CD4-positive, alpha-beta T cell treated with Interleukin-17A for 1 hour (primary cell): ENCODE measurements at places on chromosomes 3 and 15.

DNA sequence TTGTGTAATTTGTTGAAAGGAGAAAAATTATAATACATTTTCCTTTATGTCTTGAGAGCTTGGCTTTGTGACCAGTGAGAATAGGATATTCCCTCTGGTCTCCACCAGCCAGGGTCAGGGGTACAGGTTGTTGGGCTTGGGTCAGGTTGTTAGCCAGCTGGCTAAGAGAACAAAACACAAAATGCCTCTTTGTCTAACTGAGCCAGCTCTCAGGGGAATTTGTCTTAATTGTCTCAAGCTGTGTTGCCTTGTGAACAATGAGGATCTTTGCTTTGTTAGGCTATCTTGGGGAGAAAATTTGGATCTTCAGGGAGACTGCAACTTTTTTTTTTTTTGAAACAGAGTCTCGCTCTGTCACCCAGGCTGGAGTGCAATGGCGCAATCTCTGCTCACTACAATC, 17.7 kb upstream of the GK5 start:
- no peak for DNase-seq

- no peak for DNase-seq
These were observed 14.0 kb downstream of the ETV5 start for GRCh38 chr3:186094696-186095425.

GRCh38 chr15:81942157-81942556, 103.7 kb downstream of the MEX3B start:
- DNase-seq: no peak

DNA sequence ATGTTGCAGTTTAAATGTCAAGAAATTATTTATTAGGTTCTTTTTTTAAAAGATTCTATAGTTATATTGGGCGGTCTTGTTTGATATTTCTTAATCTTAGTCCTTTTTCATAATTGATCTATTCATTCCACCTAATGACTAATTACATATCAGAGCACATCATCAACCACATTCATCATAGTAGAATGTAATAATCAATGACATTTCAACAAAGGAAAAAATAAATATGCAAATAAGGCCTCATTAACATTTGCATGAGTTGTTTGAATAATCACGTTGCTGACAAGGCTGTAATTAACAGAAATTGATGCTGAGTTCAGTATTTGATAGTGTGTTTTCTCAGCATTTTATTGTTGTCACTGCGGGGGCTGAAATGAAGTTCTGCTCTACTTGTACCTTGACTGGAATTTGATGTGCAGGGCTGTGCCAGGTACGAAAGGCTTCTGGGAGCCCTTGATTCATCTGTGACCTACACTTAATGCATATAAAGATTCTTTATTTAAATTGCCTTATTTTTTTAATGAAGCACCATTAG, 215.7 kb downstream of the TCF12 start:
- no peak for DNase-seq

DNA sequence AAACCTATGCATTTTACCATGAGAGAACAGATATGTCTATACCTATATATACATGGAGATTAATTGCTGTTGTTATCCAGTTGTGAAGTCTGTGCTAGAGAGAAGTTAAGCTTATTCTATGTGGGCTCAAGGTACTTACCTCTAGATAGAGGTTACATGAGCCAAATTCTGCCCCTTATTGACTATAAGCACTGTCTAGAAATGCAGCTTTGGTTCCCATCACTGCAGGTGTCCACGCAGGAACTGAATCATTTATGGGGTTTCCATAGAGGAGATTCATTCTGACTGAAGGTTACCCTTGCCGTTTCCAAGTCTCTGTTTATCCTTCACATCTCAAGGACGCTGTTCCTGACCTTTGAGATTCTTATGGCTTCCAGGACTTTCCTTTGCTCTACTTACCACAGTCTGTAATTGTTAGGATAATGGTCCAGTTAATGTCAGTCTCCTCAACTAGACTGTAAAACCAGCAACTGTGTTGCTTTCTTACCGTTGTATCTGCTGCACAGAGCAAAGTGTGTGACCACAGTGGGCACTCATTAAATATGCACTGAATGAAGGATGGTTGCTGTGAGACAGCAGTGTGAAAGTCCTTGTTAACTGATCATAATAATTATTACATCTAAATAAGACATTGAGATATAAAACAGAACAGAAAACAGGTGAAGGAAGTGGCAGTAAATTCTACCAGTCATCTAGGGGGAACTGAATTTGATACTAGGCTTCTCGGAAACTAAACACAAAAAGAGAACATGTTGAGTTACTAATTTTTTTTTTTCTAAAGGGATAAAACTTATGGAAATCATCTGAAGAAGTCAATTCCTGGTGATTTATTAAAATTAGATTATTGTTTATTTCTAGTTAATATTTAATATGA, 44.0 kb upstream of the BCL6 start:
- DNase-seq: no peak

DNA sequence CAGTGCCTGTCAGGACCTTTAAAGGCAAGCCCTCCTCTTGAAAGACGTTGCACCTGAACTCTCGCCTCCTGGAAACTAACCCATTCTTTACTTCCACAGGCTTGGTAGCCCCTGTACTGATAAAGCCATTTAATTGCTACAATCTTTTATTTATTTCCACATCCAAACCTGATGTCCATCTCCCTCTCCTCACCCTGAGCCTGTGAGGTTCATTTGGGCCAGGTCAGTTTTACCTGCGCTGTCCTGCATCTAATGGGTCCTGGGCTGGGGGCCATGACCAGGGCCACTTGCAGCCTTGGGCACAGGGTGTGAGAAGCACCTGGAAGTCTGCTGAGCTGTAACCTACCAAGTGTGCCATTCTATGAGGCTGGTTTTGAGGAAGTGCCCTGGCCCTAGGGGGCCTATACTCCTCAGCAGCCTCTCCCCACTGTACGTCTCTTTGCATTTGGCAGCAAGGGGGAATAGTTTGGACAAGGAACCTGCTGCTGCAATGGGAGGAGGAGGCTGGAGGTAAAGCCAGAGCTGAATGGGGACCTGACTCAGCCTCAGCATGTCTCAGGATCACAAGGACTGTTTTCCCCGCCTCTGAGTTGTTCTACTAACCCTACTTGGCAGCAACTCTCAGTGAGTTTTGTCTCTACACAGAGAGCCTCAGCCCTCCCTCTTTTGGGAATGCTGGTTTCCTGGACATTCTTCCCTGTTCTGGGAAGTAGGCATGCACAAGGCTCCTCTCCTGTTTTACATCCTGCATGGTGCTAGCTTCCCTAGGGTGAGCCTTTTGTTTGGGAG, 53.8 kb downstream of the WDR76 start:
- no peak for DNase-seq

DNA sequence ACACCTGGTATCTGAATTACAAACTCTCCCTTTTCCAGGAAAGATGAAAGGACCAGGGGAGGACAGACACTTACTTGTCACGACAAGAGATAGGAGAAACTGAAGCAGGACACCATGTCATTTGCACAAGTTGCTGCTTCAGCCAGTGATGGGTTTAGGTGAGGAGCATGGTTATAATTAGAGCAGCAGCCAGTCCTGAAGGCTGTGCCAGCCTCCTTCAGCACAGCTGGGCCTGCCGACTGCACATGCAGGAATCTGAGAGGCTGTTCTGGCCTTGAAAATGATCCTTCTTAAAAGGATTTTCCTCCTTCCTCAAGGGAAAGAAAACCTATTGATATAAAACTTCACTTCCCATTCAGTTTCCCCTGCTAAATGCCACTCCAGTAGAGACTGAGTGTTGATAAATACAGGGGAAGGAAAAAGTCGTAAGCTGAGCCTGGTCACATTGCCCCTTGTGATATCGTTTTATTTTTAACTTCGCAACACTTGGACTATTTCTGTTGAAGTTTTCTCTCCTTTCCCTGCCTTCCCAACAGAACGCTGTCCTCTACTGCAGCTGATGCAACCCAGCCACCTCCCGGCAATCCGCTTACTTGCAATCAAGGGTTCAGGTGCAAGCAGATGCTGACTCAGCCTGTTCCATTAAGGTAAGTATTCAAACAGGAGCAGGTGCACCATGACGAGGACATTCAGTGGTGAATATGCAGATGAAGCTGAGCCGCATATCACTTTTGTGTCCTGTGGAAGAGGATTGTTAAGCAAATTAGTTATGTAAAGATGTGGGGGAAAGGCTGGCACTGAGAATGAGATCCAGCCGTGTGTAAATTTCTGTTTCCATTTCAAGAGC, at the start of gene FBXO40:
Gene FBXO40 (plus strand): TSS at position 524 of the 847 bp plus-strand sequence. CDS start 27,197 bp downstream, outside the sequence.
- no peak for DNase-seq

- DNase-seq: no peak
These were observed 75.3 kb upstream of the COL8A1 start for GRCh38 chr3:99562990-99563607.

- no peak for DNase-seq
These were observed 278.5 kb upstream of the ZNF717 start for GRCh38 chr3:76063811-76064210.

DNA sequence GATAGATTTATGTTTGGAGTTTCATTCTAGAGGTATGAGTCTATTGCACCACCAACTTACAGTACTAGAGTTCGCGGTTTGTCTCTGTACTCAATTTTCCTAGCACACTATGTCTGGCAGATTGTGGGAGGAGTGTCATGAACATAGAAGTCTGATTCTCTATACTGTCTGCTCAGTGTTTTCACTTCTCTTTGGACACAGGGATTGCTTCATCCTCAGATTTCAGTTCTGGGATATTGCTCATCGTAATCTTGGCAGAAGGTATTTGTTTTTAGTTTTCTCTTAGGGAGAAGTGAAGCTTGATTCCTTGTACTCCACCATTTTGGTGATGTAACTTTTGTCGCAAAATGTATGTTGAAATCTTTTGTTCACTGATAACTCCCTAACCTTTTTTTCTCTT, 27.8 kb upstream of the AZI2 start:
- DNase-seq: no peak

- no peak for DNase-seq
These were observed 91.4 kb upstream of the TUSC7 start for GRCh38 chr3:116618138-116618537.

GRCh38 chr3:150933473-150933995, 28.3 kb upstream of the MINDY4B start:
- no peak for DNase-seq

- DNase-seq: no peak
These were observed 5.2 kb upstream of the RAB43 start for GRCh38 chr3:129126726-129127280.

DNA sequence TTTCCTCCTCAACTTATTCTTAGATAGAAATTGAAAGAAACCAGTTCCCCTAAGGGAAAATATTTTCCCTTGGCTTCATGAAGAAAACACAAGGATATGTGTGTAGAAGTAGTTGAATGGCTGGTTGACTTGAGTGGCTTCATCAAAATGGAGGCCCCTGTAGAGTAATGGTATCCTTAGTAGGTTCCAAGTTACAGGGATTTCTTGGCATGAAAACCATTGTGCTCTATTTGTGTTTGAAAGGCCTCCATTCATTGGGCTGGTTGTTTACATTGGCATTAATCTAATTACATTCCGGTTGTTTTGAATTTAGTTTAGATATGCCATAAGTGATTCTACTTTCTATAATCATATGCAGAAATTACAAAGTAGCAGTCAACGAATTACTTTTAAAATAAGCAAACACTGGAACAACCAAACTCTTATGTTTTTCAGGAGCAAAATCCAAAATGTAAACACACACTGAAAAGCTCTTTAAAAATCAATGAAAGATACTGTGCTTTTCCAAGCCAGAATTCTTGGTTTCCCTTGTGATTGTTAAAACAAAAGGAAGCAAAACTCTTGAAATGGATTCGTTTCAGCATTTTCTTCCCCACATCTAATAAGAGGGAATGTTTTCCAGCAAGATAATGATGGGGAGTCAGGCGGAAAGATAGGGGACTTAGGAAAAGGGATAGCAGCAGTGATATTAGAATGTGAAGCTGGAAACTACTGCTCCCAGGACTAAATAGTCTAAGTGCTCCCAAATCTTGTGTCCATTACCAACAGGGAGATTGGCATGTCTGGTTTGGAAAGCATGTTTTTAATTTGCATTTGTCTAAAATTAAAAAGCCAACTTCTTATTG, 77.0 kb downstream of the EPHA3 start:
- DNase-seq: no peak

- no peak for DNase-seq
These were observed 11.4 kb downstream of the SKIL start for GRCh38 chr3:170368921-170369320.

GRCh38 chr3:179452176-179452564, 900 bp upstream of the GNB4 start:
- DNase-seq: no peak

DNA sequence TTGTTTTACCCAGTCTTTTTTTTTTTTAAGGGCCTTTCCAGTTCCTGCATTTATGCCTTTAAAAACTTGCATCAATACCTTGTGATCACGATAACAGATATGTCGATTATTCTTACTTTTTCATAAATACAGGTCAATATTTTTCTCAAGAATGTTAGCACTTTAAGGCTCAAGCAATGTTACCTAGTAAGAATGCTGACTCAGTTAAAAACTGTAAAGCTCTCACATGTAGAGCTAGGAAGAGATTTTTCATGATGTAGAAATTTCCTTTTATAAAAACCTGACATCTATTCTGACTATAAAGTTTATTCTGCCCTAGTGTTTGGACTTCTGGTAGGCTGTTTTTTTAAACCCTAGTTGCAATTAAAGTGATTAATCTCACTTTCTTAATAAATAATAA, 684.0 kb downstream of the ZBBX start:
- no peak for DNase-seq

GRCh38 chr3:108602935-108603294, 13.4 kb downstream of the DZIP3 start:
- DNase-seq: no peak

DNA sequence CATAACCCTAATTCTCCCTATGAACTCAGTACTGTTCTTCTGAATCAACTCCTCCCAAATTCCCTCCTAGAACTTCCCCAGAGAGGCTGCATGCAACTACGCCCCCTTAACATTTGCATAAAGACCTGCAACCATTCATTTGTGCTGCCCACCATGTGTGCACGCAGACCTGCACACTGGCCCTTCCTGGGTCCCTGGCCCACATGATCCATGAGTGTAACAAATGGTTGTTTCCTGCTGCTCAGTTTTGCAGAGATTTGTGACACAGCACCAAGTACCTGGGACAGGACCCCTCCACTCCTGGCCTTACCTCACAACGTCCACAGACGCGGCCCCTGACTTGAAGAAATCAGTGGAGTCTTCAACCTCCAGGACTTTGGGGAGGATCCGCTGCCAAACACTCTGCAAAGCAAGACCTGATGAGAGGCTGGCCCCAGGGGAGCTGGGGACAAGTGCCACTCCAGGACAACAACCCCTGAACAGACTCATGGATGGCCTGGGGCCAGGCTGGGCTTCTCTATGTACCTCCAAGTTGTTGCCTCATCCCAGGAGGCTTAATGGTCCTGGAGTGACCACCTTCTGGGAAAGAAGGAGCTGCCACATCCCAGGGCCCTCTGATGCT, 33.8 kb downstream of the ALDH1L1 start:
- DNase-seq: no peak

- DNase-seq: no peak
These were observed 172.9 kb upstream of the FEZF2 start for GRCh38 chr3:62546266-62546665.

- DNase-seq: no peak
These were observed 412.0 kb downstream of the FHIT start for GRCh38 chr3:60839246-60839645.

- DNase-seq: no peak
These were observed 723.8 kb downstream of the TUSC7 start for GRCh38 chr3:117433427-117433826.

- no peak for DNase-seq
These were observed 239.8 kb upstream of the AGTR1 start for GRCh38 chr3:148457886-148458285.

GRCh38 chr3:152770296-152770695, 64.6 kb upstream of the P2RY1 start:
- DNase-seq: no peak
